ENCODE measurements at places on chromosomes 12 and 14.

DNA sequence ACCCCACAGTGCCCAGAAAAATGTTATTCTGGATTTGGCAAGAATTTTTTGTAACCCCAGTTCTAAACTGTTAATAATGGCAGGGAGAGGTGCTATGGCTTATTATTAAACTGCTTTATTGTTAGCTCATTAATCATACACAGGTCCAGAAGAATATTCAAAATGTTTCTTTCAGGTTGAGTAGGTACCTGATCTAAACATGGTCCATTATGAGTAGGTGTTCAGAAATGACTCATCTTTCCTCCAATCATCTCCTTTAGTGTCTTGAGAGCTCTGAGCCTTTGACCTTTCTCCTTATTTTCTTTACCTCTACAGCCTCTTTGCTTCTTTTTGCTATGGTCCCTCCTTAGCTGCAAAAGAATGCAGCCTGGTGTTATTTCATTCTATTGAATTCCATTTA, 211.0 kb upstream of the GARIN6 start:
- DNase-seq: no peak

DNA sequence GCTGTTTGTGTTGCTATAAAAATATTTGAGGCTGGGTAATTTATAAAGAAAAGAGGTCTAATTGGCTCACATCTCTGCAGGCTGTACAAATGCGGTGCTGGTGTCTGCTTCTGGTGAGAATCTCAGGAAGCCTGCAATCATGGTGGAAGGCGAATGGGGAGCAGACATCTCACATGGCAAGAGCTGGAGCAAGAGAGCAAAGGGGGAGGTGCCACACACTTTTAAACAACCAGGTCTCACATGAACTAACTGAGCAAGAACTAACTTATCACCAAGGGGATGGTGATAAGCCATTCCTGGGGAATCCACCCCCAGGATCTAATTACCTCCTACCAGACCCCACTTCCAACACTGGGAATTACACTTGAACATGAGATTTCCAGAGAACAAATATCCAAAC, 300.7 kb upstream of the MDGA2 start:
- DNase-seq: no peak

DNA sequence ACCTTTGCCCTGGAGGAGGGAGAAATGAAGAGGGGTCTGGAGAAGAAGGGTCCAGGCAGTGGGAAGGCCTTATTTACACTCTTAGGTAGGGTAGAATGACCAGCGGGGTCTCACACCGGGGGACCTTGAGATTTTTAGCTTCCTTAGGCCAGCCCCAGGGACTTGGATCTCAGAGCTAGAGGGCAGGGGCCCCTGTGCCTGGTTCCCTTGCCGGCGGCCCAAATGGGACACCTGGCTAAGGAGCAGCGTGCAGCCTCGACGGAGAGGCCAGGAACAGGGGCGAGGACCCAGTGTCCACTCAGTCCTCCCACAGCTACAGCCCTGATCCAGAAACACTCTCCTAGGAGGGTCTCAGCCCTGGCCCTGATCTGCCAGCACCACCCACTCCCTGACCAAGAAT, 41.8 kb downstream of the DIO3 start:
- DNase-seq: no peak

- DNase-seq: peak; percentile 86
Measured at GRCh38 chr12:111599453-111600204, 514 bp upstream of the ATXN2 start.

DNA sequence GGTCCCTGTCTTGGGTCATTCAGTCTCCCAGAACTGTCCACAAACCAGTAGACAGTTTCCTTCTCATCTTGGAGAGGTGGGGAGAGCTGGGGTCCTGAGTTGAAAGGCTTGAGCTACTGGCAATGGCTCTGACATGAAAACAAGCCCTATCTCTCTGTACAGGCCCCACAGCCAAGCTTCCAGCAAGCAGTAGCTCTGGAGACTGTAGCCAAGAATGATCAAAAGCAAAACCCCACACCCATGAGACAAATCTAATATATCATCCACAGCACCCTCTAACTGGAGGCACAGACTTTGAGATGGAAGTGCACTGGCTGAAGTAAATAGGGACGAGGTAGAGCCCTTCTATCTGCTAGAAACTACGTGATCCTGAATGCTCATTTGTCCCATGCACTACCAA, 40.9 kb downstream of the RERG start:
- DNase-seq: no peak

GRCh38 chr12:131140697-131141096, 187.0 kb downstream of the ADGRD1 start:
- DNase-seq: no peak

- DNase-seq: no peak
Measured at GRCh38 chr14:54374117-54374884, 22.5 kb upstream of the CDKN3 start.

- DNase-seq: no peak
Measured at GRCh38 chr12:83210933-83211332, 524.2 kb downstream of the TMTC2 start.

GRCh38 chr12:105477873-105478272, 147.4 kb downstream of the C12orf75 start:
- DNase-seq: no peak

- DNase-seq: peak; percentile 58
Measured at GRCh38 chr12:76878899-76879709, at the start of gene CSRP2. Gene CSRP2, minus strand, starts transcription at chr12:76879019. Its CDS starts 12,759 bp downstream, at chr12:76866260.

DNA sequence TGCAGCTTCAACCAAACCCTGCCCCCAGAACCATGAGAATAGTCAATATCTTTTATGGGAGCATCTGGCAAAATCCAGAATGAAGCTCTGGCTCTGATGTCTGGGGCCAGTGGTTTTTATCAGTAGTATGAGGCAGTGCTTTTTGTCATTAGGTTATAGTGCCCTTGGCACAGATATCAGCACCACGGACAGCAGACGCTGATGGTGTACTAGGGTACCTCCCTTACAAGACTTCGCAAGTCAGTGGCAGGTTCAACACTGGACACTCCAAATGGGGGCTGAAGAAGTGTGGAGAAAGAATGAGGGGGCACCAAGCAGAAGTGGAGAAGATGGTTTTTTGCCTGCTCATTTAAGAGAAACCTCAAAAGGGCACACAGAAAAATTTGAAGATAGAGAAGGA, 68.2 kb upstream of the E2F7 start:
- peak; percentile 28 for DNase-seq

DNA sequence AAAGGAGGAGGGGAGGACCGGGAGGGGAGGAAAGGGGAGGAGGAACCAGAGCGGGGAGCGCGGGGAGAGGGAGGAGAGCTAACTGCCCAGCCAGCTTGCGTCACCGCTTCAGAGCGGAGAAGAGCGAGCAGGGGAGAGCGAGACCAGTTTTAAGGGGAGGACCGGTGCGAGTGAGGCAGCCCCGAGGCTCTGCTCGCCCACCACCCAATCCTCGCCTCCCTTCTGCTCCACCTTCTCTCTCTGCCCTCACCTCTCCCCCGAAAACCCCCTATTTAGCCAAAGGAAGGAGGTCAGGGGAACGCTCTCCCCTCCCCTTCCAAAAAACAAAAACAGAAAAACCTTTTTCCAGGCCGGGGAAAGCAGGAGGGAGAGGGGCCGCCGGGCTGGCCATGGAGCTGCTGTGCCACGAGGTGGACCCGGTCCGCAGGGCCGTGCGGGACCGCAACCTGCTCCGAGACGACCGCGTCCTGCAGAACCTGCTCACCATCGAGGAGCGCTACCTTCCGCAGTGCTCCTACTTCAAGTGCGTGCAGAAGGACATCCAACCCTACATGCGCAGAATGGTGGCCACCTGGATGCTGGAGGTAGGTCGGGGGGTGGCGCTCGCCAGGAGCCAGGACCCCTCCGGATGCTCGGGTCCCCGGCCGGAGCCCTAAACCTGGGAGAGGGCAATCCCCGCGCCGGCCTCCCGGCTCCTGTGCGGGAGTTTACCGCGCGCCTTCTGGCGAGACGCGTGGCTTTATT, at the start of gene CCND2:
Gene CCND2 (plus strand): TSS at position 111 of the 744 bp plus-strand sequence. CDS start 279 bp downstream, at position 390.
- no peak for DNase-seq

DNA sequence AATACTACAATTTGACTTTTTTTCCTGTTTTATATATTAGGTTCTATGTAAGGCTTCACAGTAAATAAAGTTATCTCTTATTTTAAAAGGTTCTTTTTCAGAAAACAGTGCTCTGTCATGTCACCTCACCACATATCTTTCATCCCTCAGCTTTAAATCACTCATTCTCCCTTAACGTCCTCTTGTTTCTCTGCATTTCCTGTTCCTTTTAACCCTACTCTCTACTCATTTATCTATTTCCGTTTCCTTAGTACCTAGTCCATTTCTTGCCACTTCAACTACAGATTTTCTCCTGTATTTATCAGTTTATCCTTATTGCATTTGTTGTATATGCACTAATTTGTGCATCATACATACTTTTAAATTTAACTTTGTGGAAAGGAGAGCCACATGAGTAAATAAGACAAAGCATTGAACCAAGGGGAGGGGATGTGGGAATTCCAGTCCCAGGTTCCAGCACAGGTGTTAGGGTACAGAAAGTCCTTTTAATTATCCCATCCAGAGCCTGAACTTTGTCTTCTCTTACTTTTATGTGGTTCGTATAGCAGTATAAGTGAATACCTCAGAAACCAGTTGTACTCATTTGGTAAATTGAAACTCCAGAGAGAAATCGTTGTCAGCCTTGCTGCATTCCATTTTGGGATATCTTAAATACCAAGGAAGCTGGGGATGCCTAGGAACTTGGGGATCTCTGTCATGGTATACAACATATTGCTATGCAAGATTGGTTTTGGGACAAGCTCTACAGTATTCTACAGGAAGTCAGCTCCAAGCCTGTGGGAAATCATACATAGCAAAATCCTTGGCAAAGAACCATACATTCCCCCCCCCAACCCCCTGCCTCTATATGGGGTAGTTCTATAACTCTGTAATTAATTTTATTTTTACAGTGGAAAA, 120.5 kb downstream of the DIP2B start:
- no peak for DNase-seq

DNA sequence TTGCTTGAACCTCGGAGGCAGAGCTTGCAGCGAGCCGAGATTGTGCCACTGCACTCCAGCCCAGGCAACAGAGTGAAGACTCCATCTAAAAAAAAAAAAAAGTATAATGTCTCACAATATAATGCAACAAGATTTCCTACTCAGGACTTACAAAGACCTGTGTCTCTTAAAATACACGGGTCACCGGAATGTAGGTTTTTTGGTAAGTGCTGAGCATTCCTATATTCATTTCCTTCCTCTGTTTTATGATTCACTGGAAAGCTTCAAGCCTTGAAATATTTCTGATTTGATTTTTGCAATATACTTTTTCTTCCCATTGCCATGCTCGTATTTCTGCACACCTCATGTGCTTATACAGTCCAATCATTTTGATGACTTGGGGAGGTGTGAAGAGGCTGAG, 245.8 kb downstream of the FBXL14 start:
- DNase-seq: no peak

- no peak for DNase-seq
Measured at GRCh38 chr14:84646786-84647500, 883.0 kb upstream of the FLRT2 start.

DNA sequence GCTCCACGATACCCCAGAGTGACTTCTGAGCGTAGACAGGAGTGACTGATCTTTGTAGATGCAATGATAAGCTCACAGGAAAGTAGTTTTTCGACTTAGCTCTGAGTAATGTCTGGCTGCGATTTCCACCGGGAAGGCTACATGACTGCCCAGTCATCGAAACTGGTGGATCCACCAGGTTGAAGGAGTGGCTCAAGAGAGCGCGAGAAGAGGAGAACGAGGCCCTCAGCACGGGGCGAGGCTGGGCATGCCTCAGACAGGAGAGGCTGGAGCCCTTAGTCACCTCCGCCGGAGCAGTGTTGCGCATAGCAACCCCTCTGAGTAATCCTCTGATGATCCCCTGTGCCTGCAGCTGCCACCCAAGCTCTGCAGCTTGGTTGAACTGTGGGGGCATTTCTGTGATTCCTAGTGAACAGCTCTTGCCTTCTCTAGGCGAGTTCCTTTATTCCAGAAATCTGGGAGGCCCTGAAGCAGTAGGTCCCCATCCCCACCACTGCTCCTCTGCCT, 25.6 kb downstream of the ELK3 start:
- DNase-seq: peak; percentile 99

DNA sequence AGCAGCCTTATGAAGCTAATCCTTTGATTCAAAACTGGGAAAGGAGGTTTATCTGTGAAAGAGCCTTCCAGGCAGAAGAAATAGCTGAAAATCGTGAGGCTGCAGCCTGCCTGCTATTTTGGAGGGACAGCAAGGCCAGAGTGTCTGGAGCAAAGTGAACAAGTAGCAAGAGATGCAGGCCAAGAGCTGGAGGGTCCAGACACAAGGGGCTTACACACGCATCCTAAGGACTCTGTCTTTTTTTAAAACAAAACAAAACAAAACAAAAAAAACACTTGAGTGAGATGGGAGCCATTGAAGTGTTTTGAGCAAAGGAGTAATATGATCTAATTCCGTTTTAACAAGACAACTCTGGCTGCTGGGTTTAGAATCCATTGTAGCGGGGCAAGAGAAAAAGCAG, 76.4 kb upstream of the BCAT1 start:
- no peak for DNase-seq

DNA sequence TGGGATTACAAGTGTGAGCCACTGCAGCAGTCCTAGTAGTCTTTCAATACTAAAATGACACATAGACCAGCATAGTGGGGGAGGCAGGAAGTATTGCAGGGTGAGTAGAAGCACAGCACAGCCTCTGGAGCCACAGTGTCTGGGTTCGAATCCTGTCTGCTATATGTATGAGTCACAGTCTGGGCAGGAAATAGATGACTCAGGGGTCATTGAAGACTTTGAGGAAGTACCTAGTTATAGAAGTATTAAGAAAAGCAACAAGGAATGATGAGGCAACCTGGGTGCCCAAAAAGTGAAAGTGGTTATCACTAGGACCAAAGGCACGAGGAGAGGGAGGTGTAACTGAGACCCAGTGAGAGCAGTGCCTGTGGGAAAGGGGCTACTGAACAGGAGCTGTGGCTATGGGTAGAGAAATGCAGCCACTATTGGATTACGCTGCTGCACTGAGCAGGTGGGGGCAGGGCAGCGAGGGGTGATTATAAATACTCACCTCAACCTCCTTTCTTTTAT, 124.0 kb downstream of the PDE3A start:
- peak; percentile 72 for DNase-seq

DNA sequence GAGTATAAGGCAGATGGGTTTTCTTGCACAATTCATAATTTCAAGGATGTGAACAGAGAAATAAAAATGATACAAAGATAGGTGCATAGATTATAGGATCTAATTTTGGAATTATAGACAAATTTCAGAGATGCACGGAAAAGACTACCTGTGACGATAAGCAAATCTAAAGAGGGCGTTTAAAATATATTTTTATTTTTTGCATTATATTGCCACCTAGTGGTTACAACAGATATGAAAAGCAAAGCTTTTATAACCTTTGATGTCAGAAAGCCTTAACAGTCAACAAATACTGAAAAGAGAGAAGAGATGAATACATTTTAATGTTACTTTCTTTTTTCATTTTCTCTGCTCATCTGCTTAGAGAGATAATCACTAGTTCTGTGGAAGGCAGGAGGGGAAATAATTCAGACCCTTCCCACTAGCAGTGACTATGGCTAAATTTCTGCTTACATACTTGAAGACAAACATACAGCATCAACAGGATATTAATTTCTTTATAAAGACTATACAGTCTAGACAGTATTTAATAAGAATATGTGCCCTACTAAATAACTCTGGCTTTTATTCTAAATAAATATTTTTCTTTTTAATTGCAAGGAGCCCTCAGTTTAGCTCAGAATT, 46.3 kb downstream of the NTS start:
- peak; percentile 9 for DNase-seq
